ENCODE measurements at places on chromosomes 5 and 9.
A peak's percentile ranks its signal among the peaks of the same experiment; 100 is the strongest.

DNA sequence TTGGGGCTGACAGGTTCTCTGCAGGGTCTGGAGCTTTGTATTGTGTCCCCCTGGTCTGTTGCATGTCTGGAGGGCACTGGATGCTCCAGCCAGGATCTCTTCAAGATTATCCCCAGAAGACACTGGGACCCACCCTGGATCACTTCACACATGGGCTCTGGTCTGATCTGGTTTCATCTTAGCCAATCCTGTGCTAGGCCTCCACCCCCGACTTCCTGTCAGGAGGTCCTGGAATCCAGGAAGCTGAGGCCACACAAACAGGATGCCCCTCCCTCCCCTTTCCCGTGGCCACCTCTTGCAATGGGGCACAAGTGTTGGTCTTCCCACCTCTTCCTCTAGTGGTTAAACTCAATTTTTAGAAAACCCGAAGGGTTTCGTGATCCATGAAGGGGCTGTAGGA is 242.6 kb upstream of the MVB12B start:
- no peak for DNase-seq

DNA sequence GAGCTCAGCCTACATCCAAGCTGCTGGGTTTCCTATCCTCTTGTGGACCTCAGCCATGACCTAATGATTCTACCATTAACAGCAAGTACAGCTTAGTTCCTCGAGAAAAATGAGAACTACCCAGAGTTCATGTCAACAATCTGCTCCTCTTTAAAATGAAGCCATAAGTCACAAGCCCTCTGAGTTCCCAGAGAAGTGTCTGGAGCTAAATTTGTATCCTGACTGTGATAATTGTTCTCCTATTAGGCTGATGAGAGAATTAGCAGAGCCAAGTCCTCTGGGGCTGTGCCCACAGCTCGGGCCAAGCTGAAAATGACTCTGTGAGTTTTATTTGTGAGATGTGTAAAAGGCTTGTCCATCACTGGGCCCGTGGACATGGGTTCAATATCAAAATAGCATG is 145.1 kb upstream of the SMIM23 start:
- DNase-seq, result peak; percentile 49

GRCh38 chr9:88435336-88435735 is 47.1 kb downstream of the SPIN1 start:
- no peak for DNase-seq

DNA sequence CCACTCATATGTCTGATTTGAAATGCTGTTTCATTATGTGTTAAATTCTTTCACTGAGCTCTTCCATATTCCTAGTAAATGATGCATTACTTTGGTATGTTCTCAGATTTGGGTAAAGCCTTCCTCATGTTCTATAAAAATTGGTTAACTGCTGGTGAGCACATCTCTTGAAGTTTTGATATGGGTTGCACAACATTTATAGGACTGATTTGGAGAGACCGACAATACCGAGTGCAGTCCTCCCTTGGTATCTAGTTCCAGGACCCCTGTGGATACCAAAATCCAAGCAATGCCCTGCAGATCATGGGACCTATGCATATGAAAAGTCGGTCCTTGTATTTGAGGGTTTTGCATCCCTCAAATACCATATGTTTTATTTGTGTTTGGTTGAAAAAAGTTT is 37.8 kb downstream of the WDR36 start:
- DNase-seq, result no peak

- DNase-seq, result no peak
These were observed 42.7 kb downstream of the SCGB3A1 start for GRCh38 chr5:180548563-180548962.

- no peak for DNase-seq
These were observed 16.2 kb downstream of the RBM18 start for GRCh38 chr9:122248448-122248865.

DNA sequence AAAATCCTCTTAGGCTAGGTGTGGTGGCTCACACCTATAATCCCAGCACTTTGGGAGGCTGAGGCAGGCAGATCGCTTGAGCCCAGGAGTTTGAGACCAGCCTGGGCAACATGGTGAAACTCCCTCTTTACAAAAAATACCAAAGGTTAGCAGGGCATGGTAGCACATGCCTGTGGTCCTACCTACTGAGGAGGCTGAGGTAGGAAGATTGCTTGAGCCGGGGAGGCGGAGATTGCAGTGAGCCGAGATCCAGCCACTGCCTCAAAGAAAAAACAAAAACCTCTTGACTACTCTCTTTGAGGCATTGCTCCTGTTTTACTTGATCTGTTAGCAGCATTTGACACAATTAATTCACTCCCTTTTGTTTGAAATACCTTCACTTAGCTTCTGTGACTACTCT is 20.7 kb downstream of the KIF2A start:
- DNase-seq, result no peak

DNA sequence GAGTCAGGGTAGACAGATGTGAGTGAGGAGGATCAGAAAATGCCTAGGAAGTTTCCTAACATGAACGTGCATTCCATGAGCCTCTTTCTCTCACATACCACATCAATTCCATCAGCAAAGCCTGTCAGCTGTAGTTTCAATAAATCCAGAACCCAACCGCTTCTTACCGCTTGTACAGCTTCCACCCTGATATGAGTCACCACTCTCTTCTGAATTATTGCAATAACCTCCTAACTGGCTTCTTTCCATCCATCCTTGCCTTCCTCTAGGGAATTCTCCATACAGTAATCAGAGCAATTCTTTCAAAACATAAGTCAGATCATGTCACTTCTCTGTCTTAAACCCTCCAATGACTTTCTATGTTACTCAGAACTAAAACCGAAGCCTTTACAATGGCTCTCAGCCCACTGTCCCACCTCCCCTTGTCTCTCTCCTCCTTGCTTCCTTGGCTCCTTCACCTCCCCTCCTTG is 8.1 kb upstream of the RAD23B start:
- no peak for DNase-seq

- DNase-seq, result peak; percentile 15
These were observed 30.7 kb downstream of the DNM1 start for GRCh38 chr9:128233817-128234406.

GRCh38 chr5:126097876-126098275 is 325.3 kb upstream of the GRAMD2B start:
- DNase-seq, result no peak

DNA sequence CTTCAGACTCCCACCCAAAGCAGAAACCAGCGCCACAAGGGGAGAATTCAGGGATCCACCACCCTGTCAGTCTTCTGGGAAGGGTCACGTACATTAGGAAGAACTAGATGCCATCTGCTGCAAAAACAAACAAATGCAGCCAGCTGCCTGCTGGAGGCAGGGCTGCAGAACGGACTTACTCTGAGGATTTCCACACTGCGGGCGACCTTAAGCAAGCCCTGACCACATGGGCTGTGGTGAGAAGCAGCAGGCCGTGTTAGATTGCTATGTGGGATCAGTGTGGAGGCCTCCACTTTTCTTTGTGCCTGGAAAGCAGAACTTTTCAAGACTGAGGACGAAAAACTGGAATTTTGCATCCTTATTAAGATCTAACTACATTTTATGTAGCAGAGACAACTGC is 13.4 kb upstream of the LTC4S start:
- peak; percentile 31 for DNase-seq

DNA sequence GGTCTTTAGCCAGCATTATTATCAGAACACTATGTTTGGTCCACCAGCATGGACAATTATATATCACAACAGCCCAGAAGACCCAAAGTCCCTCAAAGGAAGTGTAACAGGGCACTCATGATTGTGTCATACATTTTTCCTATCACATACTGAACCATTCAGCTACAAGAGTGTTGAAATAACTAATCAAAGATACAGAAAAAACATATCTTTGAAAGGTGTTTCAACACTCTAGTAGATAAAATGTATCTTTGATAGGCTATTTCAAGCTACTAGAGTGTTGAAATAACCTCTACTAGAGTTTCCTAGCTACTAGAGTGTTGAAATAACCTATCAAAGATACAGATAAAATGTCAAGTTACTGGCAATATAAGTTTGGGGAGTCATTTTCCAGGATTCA is 545.0 kb downstream of the PRR16 start:
- no peak for DNase-seq

GRCh38 chr5:91302958-91303357 is 80.2 kb downstream of the ARRDC3 start:
- no peak for DNase-seq

DNA sequence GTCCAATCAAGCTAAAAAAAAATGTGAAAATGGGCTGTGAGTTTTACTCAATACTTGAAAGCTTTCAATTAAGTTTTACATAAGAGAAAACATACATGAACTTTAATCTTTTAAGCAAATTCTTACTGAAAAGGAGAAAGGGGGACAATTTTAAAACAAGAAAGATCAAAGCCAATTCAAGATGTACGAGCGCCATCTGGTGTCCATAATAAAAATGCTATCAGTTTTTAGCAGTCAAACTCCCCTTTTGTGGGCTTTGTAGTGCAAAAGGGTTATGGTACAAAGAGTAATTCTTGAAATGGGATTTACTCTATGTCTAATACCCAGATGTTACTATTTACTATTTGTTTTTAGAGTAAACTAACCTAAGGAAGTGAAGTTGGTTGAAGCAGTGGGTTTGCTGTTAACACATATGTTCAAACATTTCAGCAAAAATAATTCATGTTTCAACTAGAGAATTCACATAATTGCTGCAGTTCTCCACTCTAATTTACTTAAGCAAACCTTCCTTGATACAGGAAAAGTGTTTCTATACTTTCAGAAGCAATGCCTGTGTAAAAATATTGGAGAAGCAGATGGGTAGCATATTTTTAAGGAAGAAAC is 228.2 kb upstream of the TYRP1 start:
- DNase-seq, result no peak

- no peak for DNase-seq
These were observed 20.8 kb downstream of the KYAT1 start for GRCh38 chr9:128860937-128861336.

Measured in heart left ventricle (tissue), 16 donors.